Nephron progenitor cell (in vitro differentiated cells): ENCODE measurements at places on chromosomes 5 and 9.

DNA sequence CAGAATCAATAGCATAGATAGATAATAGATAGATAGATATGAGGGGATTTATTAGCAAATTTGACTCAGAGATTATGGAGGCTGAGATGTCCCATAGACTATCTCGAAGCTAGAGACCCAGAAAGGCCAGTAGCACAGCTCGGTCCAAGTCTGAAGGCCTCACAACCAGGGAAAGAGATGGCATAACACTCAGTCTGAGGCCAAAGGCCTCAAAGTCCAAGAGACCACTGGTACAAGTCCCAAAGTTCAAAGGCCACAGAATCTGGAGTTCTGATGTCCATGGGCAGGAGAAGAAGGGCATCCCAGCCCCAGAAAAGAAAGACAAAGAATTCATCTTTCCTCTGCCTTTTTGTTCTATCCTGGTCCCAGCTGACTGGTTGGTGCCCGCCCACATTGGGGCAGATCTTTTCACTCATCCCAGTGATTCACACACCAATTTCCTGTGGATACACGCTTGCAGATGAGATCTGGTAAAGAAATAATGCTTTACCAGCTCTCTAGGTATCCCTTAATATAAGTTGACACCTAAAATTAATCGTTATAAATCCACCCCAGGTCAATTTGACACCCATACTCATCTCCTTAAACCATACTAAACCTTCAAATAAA, 127.8 kb upstream of the FBN2 start:
- no peak for DNase-seq

DNA sequence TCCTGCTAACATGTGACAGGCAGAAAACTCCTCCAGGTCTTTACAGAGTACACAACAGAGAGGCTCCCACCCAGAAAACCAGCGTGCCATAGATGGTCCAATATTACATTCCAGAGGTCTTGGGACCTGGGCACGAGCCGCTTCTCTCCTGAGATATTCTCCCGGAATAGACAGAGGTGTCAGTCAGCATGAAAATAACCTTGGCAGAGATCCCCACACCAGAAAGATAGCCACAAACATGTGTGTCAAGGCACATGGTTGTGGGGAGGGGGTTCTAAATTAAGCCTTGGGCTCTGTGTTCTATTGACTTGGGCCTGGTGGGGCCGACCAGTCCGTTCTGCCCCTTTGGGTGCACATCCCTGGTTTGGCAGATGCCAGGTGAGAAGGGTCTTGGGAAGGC, 78.4 kb downstream of the BOD1 start:
- DNase-seq = no peak

DNA sequence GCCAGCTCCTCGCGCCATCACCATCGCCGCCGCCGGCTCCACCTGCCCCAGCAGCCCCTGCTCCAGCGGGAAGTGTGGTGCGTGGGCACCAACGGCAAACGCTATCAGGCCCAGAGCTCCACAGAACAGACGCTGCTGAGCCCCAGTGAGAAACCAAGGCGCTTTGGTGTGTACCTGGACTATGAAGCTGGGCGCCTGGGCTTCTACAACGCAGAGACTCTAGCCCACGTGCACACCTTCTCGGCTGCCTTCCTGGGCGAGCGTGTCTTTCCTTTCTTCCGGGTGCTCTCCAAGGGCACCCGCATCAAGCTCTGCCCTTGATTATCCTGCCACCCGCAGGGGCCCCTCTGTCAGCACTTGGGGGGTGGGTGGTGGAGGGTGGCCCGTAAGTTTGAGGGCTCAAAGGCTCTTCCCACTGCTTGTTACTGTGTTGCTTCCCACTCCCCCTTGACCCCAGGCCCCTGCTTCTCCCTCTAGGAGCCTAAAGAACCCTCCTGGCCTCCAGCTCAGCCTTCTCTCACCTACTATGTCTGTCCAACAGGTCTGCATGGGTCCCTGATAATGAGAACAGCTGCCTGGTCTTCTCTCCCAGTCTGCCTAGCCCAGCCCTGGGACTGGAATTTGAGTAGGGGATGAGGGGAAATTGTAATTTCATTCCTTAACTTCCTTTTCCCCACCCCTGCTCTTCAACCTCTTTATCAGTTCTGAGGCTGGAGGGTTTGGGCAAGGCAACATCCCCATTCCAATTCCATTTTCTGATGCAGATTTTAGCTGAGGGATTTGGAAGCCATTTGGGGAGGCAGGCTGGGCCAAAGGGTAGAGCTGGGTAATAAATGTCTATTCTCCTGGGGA, 9.0 kb downstream of the RACK1 start:
- DNase-seq = no peak

- no peak for DNase-seq
These were observed 30.1 kb upstream of the SLC12A2 start for GRCh38 chr5:128053291-128053954.

- DNase-seq = no peak
These were observed 9.9 kb downstream of the C9orf40 start for GRCh38 chr9:74942801-74943200.

DNA sequence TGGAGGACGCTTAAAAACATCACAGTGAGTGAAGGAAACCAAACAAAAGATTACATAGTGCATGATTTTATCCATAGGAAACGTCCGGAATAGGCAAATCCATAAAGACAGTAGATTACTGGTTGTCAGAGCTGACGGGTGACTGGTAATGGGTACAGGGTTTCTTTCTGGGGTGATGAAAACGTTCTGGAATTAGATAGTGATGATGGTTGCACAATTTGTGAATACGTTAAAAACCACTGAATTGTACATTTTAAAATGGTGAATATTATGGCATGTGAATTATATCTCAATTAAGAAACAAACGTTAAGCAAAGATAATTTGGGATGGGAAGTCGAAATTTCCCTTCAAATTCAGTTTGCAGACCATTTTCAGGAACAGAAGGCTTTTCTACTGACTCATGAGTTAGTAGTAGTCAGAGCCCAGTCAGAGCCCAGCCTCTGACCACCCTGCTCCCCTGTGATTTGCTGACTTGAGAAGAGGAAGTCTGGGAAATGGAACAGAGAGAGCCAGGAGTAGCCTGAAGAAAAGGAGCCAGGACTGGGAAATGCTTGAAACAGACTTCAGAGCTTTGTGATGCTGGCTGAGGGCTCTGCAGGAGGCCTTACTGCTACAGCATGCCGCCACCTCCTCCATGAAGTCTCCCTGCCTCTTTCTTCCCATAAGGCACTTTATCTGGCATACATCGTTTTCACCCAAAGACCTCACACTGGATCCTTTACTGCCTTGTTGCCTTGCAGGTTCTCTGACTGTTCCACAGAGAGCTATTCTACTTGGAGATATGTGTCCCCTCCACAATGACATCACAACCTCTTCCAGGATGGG, 46.4 kb upstream of the CTNNA1 start:
- no peak for DNase-seq

- DNase-seq = peak; percentile 54
These were observed 711 bp downstream of the IRX1 start for GRCh38 chr5:3596261-3596825.
